ENCODE measurements at places on chromosomes 2 and 18. TPM values are rescaled to one million over a fixed set of nuclear protein-coding genes. Genes with fewer than 3 reads are reported as not detected.
A peak's percentile ranks its signal among the peaks of the same experiment; 100 is the strongest.

- peaks cover 88% of the 10 kb centered on the region for H3K36me3 ChIP-seq
- DNase-seq, result peak; percentile 25
- peaks cover 7% of the 10 kb centered on the region for H3K4me1 ChIP-seq
- H3K4me3 ChIP-seq, result no peak overlapping the region
- H3K27ac ChIP-seq, result peak overlapping the region; percentile 20
- no peaks in the 10 kb centered on the region for H3K27me3 ChIP-seq
Observed at GRCh38 chr2:3461801-3462492, 57.4 kb downstream of the ADI1 start.

DNA sequence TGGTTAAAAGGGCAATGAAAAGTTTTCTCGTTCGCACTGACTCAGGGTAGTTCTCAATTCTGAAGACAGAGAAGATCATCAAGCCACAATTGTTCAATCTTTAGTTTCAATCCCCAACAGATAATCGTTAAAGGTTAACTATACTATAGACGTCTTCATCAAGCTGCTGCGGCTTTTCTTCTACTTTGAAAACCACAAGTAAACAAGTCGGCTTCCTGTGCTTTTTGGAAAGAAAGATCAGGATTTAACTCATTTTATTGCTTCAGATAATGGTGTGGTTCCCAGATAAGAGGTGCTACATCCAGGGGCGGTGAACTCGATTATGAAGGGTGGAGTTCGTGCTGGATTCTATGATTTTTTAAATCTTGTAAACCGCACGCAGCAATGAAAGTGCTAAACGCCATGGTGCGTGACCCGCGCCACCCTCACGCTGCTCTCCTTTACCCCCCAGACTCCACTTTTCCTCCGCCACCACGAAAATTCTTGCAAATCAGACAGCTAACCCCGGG lies 545 bp upstream of the CDCA7 start:
- DNase-seq, result no peak
- no peaks in the 10 kb centered on the region for H3K36me3 ChIP-seq
- H3K4me3 ChIP-seq, result peak overlapping the region; percentile 60
- no peak overlapping the region for H3K27ac ChIP-seq

DNA sequence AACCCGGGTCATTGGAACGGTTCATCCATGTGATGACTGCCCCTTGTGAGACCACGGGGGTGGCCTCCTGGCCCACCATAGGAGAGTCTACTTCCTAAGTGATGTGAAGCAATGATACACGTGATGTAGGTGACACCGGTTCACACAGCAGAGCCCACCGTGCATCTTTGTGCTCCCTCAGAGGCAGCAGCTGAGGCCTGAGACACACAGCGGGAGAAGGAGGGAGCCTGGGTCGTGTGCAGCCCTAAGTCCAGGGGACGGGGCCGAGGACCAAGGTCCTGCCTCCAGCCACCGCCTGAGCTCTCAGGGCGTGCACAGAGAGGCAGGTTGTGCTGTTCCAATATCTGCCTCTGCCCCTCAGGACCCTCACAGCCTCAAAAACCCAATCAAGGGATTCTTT lies 377.2 kb upstream of the SALL3 start:
- no peaks in the 10 kb centered on the region for H3K27me3 ChIP-seq
- no peak overlapping the region for H3K27ac ChIP-seq
- no peaks in the 10 kb centered on the region for H3K36me3 ChIP-seq
- DNase-seq, result no peak

GRCh38 chr2:11993749-11994148 lies 247.3 kb downstream of the LPIN1 start:
- H3K36me3 ChIP-seq, result no peaks in the 10 kb centered on the region
- peaks cover 3% of the 10 kb centered on the region for H3K4me1 ChIP-seq
- no peaks in the 10 kb centered on the region for H3K27me3 ChIP-seq
- H3K4me3 ChIP-seq, result no peak overlapping the region

- H3K36me3 ChIP-seq, result no peaks in the 10 kb centered on the region
- H3K4me3 ChIP-seq, result no peak overlapping the region
- H3K27ac ChIP-seq, result no peak overlapping the region
- no peaks in the 10 kb centered on the region for H3K4me1 ChIP-seq
- DNase-seq, result no peak
Observed at GRCh38 chr18:46868169-46868921, 49.0 kb downstream of the PIAS2 start.

- DNase-seq, result no peak
- peaks cover 15% of the 10 kb centered on the region for H3K4me1 ChIP-seq
- H3K4me3 ChIP-seq, result no peak overlapping the region
- H3K36me3 ChIP-seq, result no peaks in the 10 kb centered on the region
Observed at GRCh38 chr2:112791693-112792230, 7.5 kb upstream of the IL1A start.

- no peak for DNase-seq
- no peaks in the 10 kb centered on the region for H3K4me1 ChIP-seq
- H3K27me3 ChIP-seq, result no peaks in the 10 kb centered on the region
- no peak overlapping the region for H3K27ac ChIP-seq
Observed at GRCh38 chr18:6428851-6429395, 14.2 kb upstream of the L3MBTL4 start.

- H3K27me3 ChIP-seq, result peaks cover 12% of the 10 kb centered on the region
- H3K36me3 ChIP-seq, result no peaks in the 10 kb centered on the region
- no peaks in the 10 kb centered on the region for H3K4me1 ChIP-seq
- no peak for DNase-seq
Observed at GRCh38 chr18:79875931-79876461, 75.5 kb downstream of the SLC66A2 start.

GRCh38 chr2:138276339-138276738 lies 225.2 kb upstream of the SPOPL start:
- H3K4me1 ChIP-seq, result no peaks in the 10 kb centered on the region
- H3K36me3 ChIP-seq, result no peaks in the 10 kb centered on the region
- H3K4me3 ChIP-seq, result no peak overlapping the region
- H3K27me3 ChIP-seq, result no peaks in the 10 kb centered on the region
- H3K27ac ChIP-seq, result no peak overlapping the region
- DNase-seq, result no peak

DNA sequence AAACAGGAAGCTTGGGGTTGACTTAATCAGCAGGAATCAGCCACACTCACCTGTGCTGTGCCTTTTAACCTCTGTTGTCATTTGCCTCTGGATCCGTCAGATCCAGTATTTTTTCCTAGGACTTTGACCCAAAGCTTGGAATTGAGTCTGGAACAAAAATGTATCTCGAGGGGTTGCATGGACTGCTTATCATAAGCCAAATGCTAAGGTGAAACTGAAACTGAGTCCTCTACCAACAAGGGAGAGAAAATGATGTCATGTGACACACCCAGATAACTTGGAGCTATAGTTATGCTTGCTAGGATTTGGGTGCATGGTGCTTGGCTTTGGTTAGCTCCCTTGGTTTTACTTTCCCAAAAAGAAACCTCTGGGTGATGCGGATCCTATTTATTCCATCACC lies 2158.6 kb upstream of the PIK3C3 start:
- H3K4me3 ChIP-seq, result no peak overlapping the region
- DNase-seq, result no peak
- H3K27ac ChIP-seq, result no peak overlapping the region
- H3K36me3 ChIP-seq, result no peaks in the 10 kb centered on the region
- H3K27me3 ChIP-seq, result no peaks in the 10 kb centered on the region

DNA sequence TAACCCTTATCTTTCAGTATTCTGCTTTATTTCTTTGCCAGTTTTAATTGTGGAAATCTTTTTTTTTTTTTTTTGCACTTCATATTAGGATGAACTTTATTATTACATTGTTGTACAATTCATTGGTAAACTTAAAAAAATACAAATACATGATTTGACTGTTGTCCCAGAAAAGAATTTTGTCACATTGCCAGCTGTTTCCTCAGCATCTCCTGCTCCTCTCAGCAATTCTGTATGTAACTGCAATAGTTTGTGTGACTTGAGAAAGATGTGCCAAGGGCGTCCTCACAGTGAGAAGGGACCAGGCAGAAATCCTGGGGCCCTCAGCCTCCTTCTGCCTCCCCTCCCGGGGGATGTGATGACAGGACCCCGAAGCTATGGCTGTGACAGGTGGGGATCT lies 254.4 kb downstream of the NBAS start:
- H3K36me3 ChIP-seq, result peaks cover 12% of the 10 kb centered on the region
- H3K4me1 ChIP-seq, result no peaks in the 10 kb centered on the region
- H3K27me3 ChIP-seq, result no peaks in the 10 kb centered on the region
- no peak for DNase-seq
- no peak overlapping the region for H3K4me3 ChIP-seq
- no peak overlapping the region for H3K27ac ChIP-seq

DNA sequence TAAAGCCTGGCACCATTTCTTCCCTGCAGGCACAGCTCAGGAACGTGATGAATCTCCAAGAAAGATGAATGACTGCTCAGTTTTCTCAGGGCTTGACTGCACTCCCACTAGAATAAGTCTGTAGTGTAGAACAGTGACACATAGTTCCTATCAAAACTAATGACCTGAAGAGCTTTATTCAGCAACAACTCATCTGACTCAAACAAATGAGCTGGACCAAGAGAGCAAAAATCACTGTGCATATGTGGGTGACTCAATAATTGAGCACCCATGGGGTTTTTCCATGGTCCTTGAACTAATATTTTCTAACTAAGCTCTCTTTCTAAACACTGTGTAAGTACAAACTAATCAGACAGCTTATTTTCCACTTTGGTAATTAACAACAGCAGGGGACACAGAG lies 61.1 kb upstream of the XDH start:
- H3K36me3 ChIP-seq, result no peaks in the 10 kb centered on the region
- no peak overlapping the region for H3K27ac ChIP-seq
- DNase-seq, result no peak
- no peaks in the 10 kb centered on the region for H3K27me3 ChIP-seq
- no peaks in the 10 kb centered on the region for H3K4me1 ChIP-seq
- no peak overlapping the region for H3K4me3 ChIP-seq

DNA sequence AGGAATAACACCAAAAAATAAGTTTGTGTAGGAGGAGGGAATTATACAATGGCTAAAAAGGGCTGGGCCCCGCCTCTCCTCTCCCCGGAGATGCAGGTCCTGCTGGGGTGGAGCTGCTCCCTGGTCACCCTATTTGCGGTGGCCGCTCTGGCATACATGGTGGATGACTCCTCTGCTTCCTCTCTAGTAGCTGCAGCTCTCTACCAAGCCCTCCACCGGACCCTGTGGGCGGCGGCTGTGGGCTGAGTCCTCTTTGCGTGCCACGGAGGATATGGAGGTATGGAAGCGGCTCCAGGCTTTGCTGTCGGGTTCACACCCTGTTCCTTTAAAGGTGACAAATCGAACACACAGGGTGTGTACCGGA lies 77.1 kb upstream of the SEC11C start:
- no peak overlapping the region for H3K4me3 ChIP-seq
- H3K36me3 ChIP-seq, result no peaks in the 10 kb centered on the region
- no peak overlapping the region for H3K27ac ChIP-seq
- no peaks in the 10 kb centered on the region for H3K27me3 ChIP-seq
- no peak for DNase-seq
- H3K4me1 ChIP-seq, result no peaks in the 10 kb centered on the region

DNA sequence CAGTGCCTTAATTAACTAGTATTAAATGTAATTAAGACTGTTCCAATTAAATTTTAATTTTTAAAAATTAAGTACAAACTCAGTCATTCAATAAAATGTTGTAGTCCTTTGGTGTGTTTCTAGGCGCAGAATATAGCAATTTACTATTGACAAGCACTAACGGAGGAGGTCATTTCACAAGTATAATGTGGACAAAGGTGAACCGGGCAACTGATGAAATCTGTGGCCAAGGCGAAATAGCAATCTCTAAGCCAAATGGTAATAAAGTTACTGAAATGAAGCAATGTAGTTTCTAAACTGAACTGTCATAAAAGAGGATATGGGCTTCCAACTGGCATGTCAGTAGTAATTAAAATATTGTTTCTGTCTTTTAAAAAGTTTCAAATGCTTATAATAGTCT lies 27.5 kb downstream of the FIGN start:
- H3K27ac ChIP-seq, result no peak overlapping the region
- no peak overlapping the region for H3K4me3 ChIP-seq
- H3K36me3 ChIP-seq, result no peaks in the 10 kb centered on the region
- no peaks in the 10 kb centered on the region for H3K27me3 ChIP-seq

DNA sequence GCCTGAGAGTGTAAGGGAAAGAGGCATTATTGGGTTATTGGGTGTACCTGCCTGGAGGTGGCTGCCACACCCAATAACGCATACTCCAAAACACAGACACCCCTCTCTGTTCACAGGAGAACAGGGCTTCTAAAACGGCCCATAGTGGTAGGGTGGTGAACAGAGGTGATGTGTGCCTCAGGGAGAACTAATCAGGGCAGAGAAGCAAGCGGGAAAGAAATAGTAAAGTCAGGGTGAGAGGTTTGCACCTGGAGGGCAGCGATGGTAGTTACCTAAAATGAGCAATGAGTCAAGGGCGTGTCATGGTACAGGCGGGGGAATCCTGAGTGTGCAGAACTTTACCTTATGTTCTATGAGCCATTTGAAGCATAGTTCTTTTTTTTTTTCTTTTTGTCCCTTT lies 21.6 kb upstream of the VPS4B start:
- no peak for DNase-seq
- H3K4me1 ChIP-seq, result peaks cover 4% of the 10 kb centered on the region
- no peak overlapping the region for H3K27ac ChIP-seq
- no peak overlapping the region for H3K4me3 ChIP-seq
- no peaks in the 10 kb centered on the region for H3K36me3 ChIP-seq
- H3K27me3 ChIP-seq, result no peaks in the 10 kb centered on the region

- no peaks in the 10 kb centered on the region for H3K36me3 ChIP-seq
- H3K4me3 ChIP-seq, result peak overlapping the region; percentile 71
- DNase-seq, result no peak
- no peaks in the 10 kb centered on the region for H3K27me3 ChIP-seq
- peaks cover 53% of the 10 kb centered on the region for H3K4me1 ChIP-seq
Observed at GRCh38 chr2:186486651-186487647, 889 bp downstream of the ZC3H15 start.

GRCh38 chr2:33425586-33426031 lies 50.8 kb upstream of the RASGRP3 start:
- no peak overlapping the region for H3K27ac ChIP-seq
- H3K4me1 ChIP-seq, result no peaks in the 10 kb centered on the region
- no peaks in the 10 kb centered on the region for H3K36me3 ChIP-seq
- no peak overlapping the region for H3K4me3 ChIP-seq
- no peak for DNase-seq
- no peaks in the 10 kb centered on the region for H3K27me3 ChIP-seq

- DNase-seq, result no peak
- H3K27ac ChIP-seq, result peak overlapping the region; percentile 51
- H3K27me3 ChIP-seq, result no peaks in the 10 kb centered on the region
- no peak overlapping the region for H3K4me3 ChIP-seq
Observed at GRCh38 chr2:189393440-189394111, 47.7 kb upstream of the WDR75 start.

GRCh38 chr18:63749489-63749888 lies 25.7 kb upstream of the SERPINB7 start:
- DNase-seq, result no peak
- H3K4me3 ChIP-seq, result no peak overlapping the region
- no peak overlapping the region for H3K27ac ChIP-seq
- H3K4me1 ChIP-seq, result no peaks in the 10 kb centered on the region
- H3K36me3 ChIP-seq, result no peaks in the 10 kb centered on the region

The SH3RF3 gene
- 5.7 TPM for total RNA-seq

The AOX1 gene
- total RNA-seq, result 36.7 TPM

The GAD1 gene
- not detected for total RNA-seq

The NEU2 gene
- total RNA-seq, result not detected

The CHRNA1 gene
- not detected for total RNA-seq

The CHRNG gene
- total RNA-seq, result not detected

The NYAP2 gene
- total RNA-seq, result 1.1 TPM
